Left ventricle myocardium inferior (tissue), 1 donor: ENCODE measurements at places on chromosomes 12 and 14.

GRCh38 chr14:80718940-80719339 lies 222.6 kb downstream of the CEP128 start:
- no peak for DNase-seq

DNA sequence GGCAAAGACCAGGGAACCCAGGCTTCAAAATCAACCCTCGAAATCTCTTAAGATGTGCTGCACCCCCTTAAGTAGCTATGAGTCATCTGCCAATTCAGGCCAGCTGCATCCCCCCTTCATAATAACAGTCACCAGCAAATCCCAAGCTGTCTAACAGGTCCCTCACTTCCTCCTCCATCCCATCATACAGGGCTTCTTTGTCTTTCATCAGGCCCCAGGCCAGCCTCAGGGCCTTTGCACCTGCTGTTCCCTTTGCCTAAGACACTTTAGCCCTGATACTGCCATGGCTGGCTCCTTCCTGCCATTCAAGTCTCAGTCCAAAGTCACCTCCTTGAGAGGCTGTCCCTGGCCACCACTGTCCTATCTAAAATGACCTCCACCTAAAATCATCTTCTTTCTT lies 4.0 kb downstream of the RASAL1 start:
- DNase-seq, result no peak

- DNase-seq, result no peak
These were observed 178.3 kb downstream of the NAV3 start for GRCh38 chr12:78009031-78009430.

GRCh38 chr12:43636725-43637463 lies 84.9 kb upstream of the ADAMTS20 start:
- DNase-seq, result no peak

DNA sequence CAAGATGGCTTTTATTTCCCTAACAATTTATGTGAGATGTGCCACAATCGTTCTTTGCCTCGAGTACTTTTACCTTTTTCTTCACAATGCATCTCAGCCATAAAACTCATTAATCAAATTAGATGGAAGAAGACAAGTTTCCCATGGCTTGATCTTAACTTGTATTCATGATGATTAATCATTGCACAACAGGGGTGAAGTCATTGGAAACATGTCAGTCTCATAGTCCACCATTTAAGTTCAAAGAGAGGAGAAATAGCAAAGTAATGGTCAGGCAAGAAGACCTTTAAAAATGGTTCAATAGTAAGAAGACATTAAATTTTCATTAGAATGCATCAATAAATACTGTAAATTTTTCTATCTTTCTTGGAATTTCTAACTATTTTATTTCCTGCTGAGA lies 136.3 kb downstream of the FOXG1 start:
- no peak for DNase-seq

GRCh38 chr12:113870035-113870434 lies 96.1 kb downstream of the RBM19 start:
- no peak for DNase-seq

DNA sequence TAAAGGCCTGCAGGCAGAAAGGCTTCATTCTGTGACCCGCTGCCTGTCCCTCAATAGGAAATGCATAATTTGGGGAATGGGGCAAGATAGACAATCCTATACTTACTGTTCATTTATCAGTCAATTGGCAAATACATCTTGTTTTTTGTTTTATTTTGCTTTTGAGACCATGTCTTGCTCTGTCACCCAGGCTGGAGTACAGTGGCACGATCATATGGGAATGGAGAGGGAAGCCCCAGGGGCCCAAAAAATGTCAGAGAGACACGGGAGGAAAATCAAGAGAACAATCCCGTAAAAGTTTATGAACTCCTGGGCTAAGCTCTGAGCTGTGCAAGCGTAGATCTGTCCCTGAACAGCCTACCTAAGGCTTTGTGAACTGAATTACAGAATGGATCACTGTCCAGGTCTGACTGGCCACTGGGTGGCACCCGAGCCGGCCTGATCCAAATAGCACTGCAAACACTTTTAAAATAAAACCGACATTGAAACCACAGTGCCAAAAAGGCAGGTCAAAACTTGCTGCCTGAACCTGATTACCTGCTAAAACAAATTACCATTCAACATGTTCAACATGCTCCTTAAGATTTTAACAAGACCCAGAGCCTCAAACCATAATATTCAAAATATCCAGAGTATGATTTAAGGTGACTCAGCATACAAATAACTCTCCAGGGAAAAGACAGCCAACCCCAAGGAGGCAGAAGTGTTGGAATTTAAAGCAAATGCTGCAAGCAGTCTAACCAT lies 11.8 kb downstream of the COPS7A start:
- peak; percentile 73 for DNase-seq

GRCh38 chr14:93976477-93977057 lies at the start of gene ASB2:
ASB2 (minus strand) TSS chr14:93976570; CDS start chr14:93964539, 12,031 bp downstream.
- no peak for DNase-seq

GRCh38 chr12:52532636-52533035 lies 12.4 kb upstream of the KRT5 start:
- DNase-seq, result no peak

- no peak for DNase-seq
These were observed 22.0 kb downstream of the TTC9 start for GRCh38 chr14:70663707-70664179.

GRCh38 chr14:76644855-76645518 lies 116.3 kb upstream of the VASH1 start:
- DNase-seq, result peak; percentile 19

GRCh38 chr12:114935658-114936057 lies 251.7 kb upstream of the TBX3 start:
- DNase-seq, result no peak

DNA sequence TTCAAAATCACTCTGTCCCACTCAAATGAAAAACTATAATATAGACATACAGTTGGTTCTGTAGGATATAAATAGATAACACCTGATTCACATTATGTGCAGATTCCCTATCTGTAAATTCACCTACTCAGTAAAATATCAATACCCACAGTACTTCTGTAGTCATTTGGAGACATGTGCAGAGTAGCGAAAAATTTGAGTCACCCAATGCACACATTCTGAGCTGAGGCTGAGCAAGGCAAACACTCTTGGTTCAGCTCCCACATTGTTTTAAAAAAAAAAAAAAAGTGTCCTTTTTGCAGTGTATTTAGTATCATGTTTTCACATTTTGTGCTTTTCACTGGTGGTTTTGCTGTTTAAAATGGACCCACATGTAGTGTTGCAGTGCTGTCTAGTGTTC lies 27.3 kb upstream of the BBS10 start:
- no peak for DNase-seq

GRCh38 chr14:93832665-93833064 lies 44.4 kb upstream of the PRIMA1 start:
- peak; percentile 48 for DNase-seq

GRCh38 chr12:128266086-128266485 lies 884 bp upstream of the TMEM132C start:
- no peak for DNase-seq

DNA sequence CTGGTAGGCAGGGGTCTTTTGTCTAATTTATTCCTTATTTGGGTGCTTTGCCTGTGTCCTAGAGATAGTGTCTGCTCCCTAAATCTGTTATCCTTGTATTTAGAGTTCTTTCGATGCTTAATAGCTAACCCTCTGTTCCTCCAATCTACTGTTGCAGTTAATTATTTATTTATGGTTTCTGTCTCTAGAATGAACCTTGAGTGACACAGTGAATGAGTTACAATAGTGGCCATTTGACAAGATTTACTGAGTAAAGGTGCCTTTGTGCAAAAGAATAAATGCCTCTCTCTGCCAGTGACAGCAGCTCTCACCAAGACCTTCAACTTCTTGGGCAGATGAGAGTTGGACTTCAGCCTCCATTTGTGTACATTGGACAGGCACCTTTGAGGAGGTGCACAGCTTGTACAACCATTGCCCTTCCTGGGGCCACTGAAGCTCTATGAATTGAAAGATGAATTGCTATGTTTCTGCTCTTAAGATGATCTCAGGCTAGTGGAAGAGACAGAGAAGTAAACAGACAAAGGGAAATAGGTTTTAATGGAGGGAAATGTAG lies 165.9 kb downstream of the DERA start:
- DNase-seq, result no peak

GRCh38 chr12:103877934-103878510 lies 37.0 kb upstream of the NT5DC3 start:
- no peak for DNase-seq

DNA sequence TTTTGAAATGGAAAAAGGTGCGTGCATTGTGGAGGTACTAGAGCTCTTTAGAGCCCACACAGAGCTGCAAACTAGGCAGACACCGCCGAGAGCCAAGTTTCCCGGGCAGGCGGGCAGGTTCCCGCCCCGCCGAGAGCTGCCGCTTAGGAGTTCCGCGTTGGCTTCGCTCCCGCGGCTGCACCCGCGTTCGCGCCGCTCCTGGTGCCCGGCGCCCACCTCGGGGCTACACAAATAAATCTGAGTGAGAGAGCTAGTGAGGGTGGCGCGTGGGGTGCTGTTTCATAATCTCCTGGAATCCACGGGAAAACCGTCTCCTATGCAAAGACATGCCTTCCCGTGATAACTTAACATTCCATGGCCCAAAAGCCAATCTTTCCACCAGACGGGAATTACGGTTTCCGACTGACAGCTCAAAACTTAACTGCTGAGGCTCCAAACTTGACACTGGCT lies 645 bp downstream of the KITLG start:
- DNase-seq, result peak; percentile 42
